ENCODE measurements at places on chromosomes 2 and 18.

- DNase-seq = no peak
Observed at GRCh38 chr2:177325554-177325953, 61.0 kb upstream of the NFE2L2 start.

GRCh38 chr2:216113572-216113971 lies 4.4 kb downstream of the XRCC5 start:
- DNase-seq = no peak

DNA sequence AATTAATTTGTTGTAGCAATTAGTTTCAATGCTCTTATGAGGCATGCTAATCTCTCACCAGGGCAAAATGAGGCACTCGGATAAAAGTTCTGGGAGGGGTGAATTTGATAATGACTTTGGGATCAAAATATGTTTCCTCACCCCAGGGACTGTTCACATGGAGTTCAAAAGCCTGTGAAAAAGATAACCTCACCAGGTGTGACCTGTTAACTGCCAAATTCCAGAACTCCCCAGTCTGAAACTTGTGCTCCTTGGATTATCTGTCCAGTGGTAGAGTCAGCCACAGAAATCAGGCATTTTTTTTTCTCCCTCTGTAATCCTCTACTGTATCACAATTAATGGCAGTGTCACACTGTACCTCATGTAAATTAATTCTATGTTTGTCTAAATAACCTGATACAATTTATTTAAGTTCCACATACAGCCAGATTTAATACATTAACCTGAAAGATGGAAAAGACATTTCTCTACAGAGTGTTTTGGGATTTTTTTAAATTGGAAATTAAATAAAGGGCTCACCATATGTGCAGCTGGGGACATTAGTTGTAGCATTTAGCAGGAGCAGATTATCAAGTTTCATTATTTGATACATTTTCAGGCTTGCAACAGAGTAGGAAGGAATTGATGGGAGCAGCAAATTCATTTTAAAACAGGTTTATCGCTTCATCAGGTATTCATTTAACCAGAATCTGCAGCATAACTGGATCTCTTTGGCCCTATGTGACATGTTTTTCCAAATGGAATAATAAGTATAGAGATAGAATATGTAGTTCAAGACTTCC lies 191.2 kb downstream of the VWC2L start:
- DNase-seq = no peak

GRCh38 chr18:46001892-46002291 lies 34.8 kb upstream of the EPG5 start:
- DNase-seq = no peak

DNA sequence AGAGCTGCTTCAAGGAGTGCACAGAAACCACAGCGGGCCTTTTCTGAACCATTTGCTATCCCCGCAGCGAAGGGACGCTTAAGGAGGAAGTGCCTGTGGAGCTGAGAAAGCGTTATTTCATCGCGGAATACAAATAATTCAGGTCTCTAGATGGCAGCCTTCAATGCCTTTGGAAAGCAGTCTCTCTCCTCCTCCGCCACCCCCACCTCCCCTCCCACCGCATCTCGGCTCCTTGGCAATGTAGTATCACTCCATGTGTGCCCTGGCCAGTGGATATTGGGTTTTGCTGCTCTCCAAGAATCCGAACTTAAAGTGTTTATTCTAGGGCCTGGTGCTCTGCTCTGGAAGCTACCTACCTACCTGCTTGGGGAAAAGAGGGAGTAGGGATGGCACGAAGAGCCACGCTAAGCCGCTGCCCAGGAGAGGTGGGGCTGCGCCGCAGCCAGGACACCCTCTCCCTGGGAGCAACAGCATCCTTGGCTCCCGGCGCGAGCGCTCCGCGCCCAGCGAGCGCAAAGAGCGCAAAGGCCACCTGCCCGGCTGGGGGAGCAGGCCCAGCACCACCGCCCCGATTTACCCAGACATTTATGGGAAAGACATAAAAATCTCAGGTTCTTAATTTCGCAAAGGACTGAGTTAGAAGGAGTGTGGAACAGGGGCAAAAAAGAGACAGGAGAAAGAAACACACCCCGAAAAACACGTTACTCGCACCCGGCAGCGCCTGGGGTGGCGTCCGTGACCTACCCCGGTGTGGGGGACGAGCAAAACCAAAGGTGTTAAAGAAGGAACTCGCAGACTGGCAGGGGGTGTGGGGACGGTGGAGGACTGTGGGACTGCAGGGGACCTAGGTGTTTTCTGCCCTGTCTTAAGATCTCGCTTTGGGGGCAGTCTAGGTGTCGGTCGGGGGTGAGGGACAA lies 1.0 kb downstream of the SPHKAP start:
- no peak for DNase-seq

DNA sequence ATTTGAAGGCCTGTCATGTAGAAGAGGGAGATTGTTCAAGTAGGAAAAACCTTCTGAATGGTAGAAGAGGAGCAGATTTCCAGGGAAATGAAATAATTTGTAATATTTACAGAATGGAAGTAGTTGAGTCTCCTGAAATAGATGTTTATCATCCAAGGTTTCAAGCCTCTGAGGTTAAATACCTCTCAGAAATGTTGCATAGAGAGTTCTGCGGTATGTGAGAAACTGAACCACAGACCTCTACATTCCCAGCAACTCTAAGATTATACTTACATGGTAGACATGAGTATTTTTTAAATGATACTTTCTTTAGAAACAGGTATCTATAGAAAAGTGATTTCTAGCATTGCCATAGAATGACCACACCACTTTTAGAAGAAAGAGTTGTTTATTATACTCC lies 379.8 kb upstream of the FANCL start:
- no peak for DNase-seq

- no peak for DNase-seq
Observed at GRCh38 chr2:189933911-189934399, 128.6 kb downstream of the MSTN start.

- no peak for DNase-seq
Observed at GRCh38 chr2:95320986-95321767, 24.0 kb downstream of the KCNIP3 start.

DNA sequence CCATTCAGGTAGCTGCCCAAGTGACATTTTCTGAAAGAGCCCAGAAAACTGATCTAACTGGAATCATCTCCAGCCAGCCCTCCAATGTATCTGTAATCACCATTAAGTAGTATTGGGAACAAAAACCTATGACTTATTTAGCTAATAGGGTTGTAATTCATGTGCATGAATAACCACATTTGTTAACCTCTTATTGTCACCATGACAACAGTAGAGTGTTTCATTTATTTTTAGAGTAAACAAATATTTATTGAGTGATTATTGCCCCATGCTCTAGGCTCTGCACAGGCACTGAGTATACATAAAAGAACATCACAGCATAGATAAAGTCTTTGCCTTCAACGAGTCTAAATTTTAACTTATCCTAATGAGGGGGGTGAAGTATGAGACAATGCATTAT lies 265.4 kb upstream of the UBE2E3 start:
- no peak for DNase-seq

DNA sequence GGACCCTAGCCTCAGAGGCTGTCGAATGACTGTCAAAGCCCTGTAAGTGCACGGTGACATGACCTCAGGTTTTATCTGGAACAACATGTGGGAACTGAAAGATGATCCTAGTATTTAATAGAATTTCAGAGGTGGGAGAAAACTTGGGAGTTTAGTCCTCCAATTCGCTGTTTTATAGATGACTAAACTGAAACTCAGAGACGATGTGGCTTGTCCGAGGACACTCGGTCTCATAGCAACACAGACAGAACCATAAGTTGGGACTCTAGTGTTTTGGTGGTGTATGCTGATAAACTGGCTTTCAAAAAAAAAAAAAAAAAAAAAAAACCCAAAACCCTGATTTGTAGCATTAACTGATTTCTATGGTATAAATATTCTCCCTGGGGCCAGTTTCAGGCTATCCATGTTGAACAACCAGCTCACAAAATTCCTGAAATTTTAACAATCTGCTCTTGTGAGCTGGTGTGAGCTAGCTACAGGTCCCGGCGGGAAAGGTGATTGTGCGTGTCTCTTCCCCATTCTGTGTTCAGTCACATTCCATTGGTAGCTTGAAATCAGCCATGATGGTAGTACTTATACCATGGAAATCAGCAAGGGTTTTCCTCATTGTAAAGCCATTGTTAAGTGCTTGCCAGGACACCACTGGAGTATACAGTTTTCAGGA lies 195.5 kb upstream of the EPAS1 start:
- DNase-seq = no peak

- no peak for DNase-seq
Observed at GRCh38 chr2:72112401-72112800, 35.3 kb downstream of the CYP26B1 start.

- no peak for DNase-seq
Observed at GRCh38 chr2:128536925-128537620, 218.4 kb upstream of the HS6ST1 start.

DNA sequence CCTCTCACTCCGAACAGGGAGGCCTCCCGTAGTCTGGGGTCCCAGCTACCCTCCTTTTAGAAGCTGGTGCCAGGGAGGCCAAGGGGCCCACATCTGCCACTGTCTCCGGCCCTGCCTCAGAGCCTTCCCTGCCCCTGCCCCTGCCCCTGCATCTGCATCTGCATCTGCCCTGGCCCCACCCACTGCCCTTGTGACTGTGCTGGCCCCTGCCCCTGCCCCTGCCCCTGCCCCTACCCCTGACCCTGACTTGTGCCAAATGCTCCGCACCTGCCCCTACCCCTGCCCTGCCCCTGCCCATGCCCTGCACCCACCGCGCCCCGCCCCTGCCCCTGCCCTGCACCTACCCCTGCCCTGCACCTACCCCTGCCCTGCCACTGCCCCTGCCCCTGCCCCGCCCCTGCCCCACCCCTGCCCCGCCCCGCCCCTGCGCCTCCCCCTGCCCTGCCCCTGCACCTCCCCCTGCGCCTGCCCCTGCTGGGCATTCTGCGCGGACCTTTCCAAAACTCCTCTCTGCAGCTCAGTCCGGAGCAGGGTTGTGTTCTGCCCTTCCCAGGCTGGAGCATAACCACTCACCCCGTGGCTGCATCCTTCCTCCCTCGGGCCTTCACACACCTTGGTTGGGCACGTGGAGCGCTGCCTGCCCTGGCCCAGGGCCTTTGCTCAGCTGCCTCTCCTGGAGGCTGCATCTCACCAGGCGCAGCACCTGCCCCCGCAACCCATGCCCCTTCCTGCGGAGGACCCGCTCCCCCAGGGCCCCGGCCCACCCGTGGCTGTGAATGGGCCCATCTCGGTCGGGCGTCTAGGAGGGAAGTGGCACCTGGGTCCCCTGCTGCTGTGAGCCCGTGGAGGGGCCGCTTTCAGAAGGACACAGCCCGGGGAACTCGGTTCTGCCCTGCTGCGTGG lies 5.4 kb downstream of the SNTG2 start:
- DNase-seq = no peak

DNA sequence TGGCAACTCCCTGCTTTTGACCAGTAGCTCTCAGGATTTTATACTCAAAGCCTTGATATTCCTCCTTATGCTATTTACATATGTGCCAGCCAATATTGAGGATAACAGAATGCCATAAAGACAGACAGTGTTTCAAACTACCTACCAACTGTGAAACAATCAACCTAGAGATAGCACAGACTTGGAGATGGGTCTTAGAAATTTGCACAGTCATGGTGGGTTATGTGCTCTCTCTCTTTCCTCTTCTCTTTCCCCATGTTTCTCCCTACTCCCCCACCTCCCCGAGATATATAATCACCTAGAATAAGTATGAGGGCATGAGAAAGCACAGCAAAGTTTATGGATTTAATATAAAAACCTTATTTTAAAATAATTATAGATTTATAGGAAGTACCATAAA lies 24.2 kb upstream of the SUCLG1 start:
- no peak for DNase-seq

GRCh38 chr2:239719791-239720360 lies 305.3 kb downstream of the NDUFA10 start:
- no peak for DNase-seq

DNA sequence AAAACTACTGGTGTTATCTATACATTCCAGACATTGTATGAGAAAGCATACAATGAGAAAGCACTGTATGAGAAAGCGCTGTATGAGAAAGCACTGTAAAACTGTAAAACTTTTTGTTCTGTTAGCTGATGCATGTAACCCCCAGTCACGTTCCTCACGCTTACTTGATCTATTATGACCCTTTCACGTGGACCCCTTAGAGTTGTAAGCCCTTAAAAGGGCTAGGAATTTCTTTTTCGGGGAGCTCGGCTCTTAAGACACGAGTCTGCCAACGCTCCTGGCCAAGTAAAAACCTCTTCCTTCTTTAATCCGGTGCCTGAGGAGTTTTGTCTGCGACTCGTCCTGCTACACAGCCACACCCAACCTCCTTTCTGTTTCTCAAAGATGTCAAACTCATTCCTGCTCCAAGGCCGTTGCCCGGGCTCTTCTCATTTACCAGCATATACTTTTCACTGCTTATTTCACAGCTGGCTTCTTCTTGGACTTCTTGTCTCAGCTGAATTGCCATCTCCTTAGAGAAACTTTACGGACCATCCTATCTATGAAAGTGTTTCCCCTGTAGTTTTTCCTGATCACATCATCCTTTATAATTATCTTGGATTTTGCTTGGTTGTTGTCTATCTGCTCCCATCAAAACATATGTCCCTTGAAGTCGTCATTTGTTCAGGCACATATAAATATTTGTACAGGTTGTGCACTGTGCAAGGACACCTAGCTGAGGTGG lies 29.8 kb upstream of the YES1 start:
- DNase-seq = no peak

DNA sequence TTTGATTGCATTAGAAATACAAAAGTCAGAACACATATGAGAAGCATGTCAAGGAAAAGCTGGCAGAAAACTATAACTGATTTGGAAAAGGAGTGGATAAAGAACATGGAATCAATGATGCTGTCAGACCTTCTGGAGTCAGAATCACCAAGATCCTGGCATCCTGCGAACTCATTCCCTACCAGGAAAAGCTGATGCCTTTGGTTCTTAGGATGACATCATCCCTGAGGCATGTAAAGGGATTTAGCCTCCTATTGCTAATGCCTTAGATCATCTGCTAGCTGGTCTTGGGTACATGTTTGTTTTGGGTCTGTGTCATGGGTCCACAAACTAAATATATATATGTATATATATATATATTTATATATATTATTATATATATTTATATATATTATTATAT lies 680.7 kb downstream of the EPHA4 start:
- no peak for DNase-seq

DNA sequence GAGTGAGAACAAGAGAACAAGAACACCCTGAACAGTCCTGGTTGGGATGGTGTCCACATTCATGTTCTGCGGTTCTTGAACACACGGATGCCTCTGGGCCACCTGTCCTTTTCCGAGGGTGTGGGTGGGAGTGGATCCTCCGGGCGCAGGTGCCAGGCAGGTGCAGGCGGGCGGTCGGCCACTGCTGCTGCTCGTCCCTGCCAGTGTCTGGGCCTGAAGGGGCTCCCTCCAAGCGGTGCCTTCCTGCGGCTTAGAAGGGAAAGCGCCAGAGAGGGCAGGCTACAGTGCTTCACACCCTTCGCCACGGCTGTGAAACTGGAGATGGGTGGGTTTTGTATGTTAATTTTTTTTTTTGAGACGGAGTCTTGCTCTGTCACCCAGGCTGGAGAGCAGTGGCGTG lies 8.0 kb upstream of the D2HGDH start:
- no peak for DNase-seq

DNA sequence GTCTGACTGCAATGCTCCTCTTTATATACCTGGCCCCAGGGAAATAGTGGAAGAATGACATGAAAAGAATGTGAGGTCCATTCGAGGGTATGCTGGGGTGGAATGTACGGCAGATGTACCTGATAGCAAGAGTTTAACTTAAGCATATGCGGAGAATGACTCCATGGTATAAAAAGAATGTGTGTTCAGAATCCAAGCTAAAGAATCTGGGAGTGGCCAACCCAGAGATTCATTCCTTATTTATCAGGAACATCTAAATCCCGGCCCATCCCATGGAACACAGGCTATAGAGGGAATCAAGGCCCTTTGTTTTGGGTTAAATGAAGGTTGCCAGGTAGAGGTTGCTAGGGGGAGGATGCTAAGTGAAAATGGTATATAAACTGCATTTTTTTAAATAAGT lies 150.0 kb downstream of the ZNF385B start:
- DNase-seq = no peak
